Spinal cord (tissue), 10 donors: ENCODE measurements at places on chromosomes 7 and 10. TPM values are rescaled to one million over a fixed set of nuclear protein-coding genes. Genes with fewer than 3 reads are reported as not detected.

DNA sequence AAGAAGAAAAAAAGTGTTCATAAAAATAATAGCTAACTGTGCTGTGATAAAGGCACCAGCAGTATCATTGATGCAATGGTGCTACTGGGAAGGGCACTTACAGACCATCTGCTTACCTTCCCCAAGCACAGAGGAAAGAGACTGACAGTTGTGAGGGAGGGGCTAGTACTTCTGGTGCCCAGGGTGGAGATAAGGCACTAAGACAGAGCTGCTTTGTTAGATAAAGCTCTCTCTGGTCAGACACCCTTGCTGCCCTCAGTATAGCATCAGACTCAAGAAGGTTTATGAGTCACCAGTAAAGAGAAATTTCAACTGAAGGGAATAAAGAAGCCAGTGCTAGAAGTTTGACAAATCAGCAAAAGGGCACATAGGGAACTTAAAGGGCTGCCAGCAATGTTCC is 325.6 kb downstream of the HPSE2 start:
- no peaks in the 10 kb centered on the region for H3K4me1 ChIP-seq
- no peaks in the 10 kb centered on the region for H3K27me3 ChIP-seq
- no peak overlapping the region for H3K4me3 ChIP-seq

GRCh38 chr7:18680576-18680975 is 185.0 kb downstream of the HDAC9 start:
- H3K4me1 ChIP-seq, result no peaks in the 10 kb centered on the region
- no peaks in the 10 kb centered on the region for H3K36me3 ChIP-seq
- no peak overlapping the region for H3K27ac ChIP-seq
- DNase-seq, result no peak

The TMEM273 gene
- 4.8 TPM for polyA plus RNA-seq

DNA sequence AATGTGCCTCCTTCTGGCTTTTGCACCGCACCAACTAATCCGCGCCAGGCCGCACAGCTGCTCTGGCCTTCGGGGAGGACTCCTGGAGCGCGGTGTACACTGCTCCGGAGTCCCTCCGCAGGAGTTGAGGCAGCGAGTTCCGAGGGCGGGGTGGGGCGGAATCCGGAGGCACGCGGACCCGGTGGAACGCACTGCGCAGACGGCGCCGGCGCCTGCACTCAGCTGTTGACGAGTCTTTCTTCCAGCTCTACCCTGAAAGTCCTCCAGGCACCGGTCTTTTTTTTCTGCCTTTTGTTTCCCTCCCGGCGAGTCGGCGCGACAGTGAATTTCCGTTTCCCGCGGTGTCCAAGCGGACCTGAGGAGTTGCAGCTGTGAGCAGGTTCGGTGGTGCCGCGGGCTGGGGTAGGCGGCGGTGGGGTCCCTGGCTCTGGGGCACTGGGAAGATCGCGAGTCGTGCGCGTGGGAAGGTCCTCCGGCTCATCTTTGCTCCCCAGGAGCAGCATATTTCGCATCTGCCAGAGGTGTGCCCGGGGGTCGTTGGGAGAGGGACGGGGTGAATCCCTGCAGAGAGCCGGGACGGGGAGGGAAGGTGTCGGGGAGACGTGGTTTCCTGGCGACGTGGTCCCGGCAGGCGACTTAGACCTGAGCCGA is 44.1 kb downstream of the SFTPD start:
- no peaks in the 10 kb centered on the region for H3K27me3 ChIP-seq
- H3K36me3 ChIP-seq, result no peaks in the 10 kb centered on the region
- H3K27ac ChIP-seq, result no peak overlapping the region
- peak overlapping the region; percentile 48 for H3K4me3 ChIP-seq
- DNase-seq, result peak; percentile 26

DNA sequence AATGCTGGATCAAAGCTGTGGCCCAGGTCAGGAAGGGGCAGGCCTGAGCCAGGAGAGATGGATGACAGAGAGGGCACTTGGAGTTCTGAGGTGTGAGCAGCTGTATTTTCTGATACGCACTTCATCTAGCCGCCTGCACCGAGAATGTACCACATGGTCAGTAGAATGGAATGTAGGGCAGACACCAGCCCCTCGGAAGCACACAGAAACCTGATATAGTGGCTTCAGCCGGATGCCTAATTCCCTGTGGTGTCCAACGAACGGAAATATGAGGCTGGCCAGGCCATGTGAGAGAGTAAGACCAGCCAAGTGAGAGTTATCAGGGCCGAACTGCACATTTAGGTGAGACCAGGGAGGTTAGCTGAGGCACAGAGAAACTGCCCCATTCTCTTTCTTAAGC is 46.7 kb upstream of the PLCE1 start:
- no peak overlapping the region for H3K4me3 ChIP-seq
- H3K27ac ChIP-seq, result no peak overlapping the region
- no peaks in the 10 kb centered on the region for H3K4me1 ChIP-seq
- no peaks in the 10 kb centered on the region for H3K27me3 ChIP-seq

GRCh38 chr7:112771166-112771565 is 19.0 kb downstream of the TMEM168 start:
- no peaks in the 10 kb centered on the region for H3K27me3 ChIP-seq
- no peaks in the 10 kb centered on the region for H3K4me1 ChIP-seq
- no peak overlapping the region for H3K4me3 ChIP-seq
- DNase-seq, result no peak

- no peak for DNase-seq
- no peaks in the 10 kb centered on the region for H3K27me3 ChIP-seq
- no peaks in the 10 kb centered on the region for H3K4me1 ChIP-seq
- no peak overlapping the region for H3K4me3 ChIP-seq
- H3K27ac ChIP-seq, result no peak overlapping the region
Measured at GRCh38 chr7:32515890-32516550, 20.7 kb downstream of the AVL9 start.

DNA sequence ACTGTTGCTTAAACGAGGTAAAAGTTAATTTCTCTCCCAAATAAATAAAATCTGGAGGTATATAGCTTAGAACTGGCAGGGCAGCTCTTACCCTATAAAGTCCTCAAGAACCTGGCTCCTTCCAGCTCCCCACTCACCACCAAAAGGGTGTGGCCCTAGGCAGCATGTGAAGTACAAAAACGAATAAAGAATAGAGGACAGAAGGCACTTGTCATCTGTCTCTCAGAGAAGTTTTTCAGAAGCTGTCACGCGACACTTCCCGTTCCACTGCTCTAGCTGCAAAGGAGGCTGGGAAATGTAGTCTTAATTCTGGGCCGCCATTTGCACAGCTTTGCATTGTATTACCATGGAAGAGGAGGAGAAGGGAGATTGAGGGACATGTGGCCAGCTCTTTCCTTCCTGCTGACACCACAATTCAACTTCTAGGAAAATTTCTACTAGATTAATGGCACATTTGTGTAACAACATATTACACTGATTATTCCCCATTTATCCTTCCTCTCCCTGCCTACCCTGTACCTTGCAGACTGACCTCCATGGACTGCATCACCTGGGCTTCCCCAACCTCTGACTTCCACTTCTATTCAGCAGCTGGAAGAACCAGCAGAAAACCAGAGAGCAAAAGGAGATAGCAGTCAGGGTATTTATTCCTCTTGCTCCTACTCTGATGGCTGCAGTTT is 62.2 kb downstream of the CCDC71L start:
- no peaks in the 10 kb centered on the region for H3K27me3 ChIP-seq
- peak overlapping the region; percentile 22 for H3K4me3 ChIP-seq
- DNase-seq, result peak; percentile 53
- no peaks in the 10 kb centered on the region for H3K36me3 ChIP-seq
- H3K27ac ChIP-seq, result no peak overlapping the region

DNA sequence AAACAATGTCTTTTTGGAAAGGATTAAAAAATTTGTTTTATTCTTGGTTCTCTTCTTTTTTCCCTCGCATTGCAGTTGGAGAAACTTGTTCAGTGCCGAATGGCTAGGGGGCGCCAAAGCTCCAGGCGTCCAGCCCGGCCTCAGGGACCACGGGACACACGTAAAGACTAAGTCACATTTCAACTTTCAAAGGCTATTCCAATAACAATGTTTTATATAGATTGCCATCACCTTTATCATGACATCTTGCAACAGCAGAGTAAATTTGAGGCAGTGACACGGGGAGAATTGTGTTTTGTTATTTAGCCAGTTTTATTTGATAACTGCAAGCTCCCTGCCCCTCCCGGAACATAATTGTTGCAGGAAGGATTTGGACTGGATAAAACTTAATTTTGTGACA is 2.2 kb upstream of the IGFBP3 start:
- no peak overlapping the region for H3K27ac ChIP-seq
- no peaks in the 10 kb centered on the region for H3K36me3 ChIP-seq
- no peak overlapping the region for H3K4me3 ChIP-seq

GRCh38 chr10:35211390-35211789 is 84.7 kb downstream of the CREM start:
- no peaks in the 10 kb centered on the region for H3K36me3 ChIP-seq
- H3K27me3 ChIP-seq, result no peaks in the 10 kb centered on the region
- peaks cover 3% of the 10 kb centered on the region for H3K4me1 ChIP-seq
- no peak for DNase-seq
- H3K27ac ChIP-seq, result peak overlapping the region; percentile 53

GRCh38 chr10:93893646-93894515 is at the start of gene SLC35G1:
TSS of gene SLC35G1 (plus strand) at chr10:93893978. CDS start at chr10:93894034, 56 bp downstream.
- H3K36me3 ChIP-seq, result no peaks in the 10 kb centered on the region
- DNase-seq, result peak; percentile 93
- peaks cover 9% of the 10 kb centered on the region for H3K4me1 ChIP-seq
- peak within 1 kb of the TSS; percentile 36 for H3K27ac ChIP-seq
- no peaks in the 10 kb centered on the region for H3K27me3 ChIP-seq

GRCh38 chr7:158771-159170 is 33.6 kb upstream of the FAM20C start:
- no peak overlapping the region for H3K4me3 ChIP-seq
- no peak overlapping the region for H3K27ac ChIP-seq
- no peaks in the 10 kb centered on the region for H3K36me3 ChIP-seq

The CHN2 gene
- 20.2 TPM for polyA plus RNA-seq

DNA sequence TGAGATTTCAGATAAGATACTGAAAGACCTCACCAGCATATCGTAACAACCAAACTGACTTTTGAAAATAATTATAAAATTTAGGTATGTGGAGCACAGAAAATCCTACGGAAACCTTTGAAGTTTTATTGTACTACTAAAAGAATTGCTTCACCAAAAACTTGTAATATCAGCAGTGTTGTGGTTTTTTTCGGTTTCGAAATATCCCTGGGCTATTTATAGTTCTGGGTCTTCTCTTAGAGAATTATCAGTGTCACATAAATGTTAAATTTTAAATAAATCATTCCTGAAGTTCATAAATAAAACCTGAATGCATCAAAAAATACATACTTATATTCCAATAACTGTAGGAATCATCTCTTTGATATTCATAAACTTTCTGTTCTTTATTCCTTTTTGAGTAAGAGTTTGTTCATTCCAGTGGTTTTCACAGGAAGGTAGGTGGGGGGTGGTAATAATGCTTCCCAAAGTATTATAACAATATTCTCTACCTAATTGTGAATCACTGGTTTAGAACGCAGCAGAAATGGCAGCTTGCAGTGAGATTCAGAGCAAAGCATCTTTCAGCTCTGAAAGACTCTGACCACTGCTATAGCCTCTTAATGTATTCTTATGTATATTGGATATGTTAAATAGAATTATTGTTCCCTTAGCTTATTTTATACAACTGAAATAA is 60.2 kb downstream of the ZNF277 start:
- H3K36me3 ChIP-seq, result no peaks in the 10 kb centered on the region
- H3K27me3 ChIP-seq, result no peaks in the 10 kb centered on the region
- H3K4me3 ChIP-seq, result no peak overlapping the region
